ENCODE measurements at places on chromosomes 1 and 21.

GRCh38 chr1:37945743-37946702 lies 830 bp downstream of the INPP5B start:
- peak; percentile 91 for DNase-seq

DNA sequence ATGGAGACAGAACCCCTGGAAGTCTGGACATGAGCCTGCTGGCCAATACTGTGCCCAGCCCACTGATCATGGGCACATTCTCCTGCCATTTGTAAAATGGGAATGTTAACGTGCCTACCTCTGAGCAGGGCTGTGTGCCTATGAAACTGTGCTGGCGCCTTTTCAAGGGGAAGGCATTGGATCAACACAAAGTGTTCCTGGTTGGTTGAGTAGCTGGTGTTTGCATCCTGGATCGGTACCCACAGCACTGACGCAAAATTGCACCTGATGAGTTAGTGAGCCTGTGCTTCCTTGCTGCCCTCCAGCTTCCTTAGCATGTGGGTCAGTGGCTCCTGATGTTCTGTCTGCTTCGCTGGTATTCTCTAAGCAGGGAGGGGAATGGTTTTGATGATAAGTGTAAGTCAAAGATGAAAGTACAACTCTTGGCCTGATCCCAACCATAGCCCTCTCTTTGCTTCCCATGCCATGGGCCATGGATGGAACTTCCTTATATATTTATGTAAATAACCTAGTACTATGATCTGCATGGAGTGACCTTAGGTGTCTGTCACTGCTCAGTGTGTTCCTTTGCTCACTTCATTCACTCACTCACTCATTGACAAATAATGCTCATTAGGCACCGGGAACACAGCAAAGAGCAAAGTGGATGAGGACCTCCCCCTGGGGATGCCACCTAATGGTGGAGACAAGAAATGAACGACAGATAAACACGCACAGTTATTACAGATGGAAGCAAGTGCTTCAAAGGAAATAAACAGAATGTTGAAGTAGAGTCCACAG lies 22.7 kb downstream of the MAB21L3 start:
- no peak for DNase-seq

DNA sequence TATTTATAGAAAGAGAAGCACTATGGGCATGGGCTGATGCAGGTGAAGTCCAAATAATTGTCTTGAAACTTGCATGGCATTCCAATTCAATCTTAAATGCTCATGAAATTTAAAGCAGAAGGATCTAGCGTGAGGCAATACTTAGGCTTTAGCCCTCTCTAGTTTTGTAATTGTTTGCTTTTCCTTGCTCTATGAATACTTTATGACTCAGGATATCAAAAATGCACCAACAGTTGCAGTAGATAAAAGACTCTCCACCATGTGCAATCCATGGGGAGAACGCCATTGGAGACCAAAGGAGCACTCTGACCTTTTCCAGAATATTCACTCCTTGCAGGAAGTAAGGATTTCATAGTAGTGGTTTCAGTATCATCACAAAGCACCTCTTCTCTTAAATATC lies 436.4 kb downstream of the LRRIQ3 start:
- no peak for DNase-seq

DNA sequence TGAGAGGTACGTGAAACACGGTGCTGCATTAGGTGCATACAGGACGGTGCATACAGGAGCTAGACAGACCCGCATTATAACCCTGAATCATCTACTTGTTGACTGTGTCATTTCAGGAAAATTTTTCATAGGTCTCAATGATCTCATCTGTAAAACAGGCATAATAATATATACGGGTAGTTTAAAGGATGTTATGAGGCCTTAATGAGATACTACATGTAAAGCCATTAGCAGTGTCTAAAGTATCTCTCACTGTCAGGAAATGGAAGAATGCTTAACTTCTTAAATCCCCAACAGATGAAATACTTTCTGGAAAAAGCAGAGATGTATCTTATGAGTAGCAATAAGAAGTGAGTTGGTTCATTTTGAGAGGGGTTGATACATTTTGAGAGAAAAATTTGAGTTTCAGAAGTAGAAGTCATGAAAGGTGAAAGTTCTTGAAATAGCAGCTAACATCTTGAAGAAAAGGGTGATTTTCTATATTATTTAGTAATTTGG lies 669.6 kb downstream of the PTPRC start:
- no peak for DNase-seq

GRCh38 chr21:30408782-30409494 lies 13.1 kb downstream of the KRTAP13-1 start:
- DNase-seq, result peak; percentile 48

GRCh38 chr1:52825868-52826267 lies 16.7 kb upstream of the ZYG11A start:
- DNase-seq, result no peak

GRCh38 chr21:42785666-42786427 lies 93.5 kb downstream of the WDR4 start:
- DNase-seq, result no peak

DNA sequence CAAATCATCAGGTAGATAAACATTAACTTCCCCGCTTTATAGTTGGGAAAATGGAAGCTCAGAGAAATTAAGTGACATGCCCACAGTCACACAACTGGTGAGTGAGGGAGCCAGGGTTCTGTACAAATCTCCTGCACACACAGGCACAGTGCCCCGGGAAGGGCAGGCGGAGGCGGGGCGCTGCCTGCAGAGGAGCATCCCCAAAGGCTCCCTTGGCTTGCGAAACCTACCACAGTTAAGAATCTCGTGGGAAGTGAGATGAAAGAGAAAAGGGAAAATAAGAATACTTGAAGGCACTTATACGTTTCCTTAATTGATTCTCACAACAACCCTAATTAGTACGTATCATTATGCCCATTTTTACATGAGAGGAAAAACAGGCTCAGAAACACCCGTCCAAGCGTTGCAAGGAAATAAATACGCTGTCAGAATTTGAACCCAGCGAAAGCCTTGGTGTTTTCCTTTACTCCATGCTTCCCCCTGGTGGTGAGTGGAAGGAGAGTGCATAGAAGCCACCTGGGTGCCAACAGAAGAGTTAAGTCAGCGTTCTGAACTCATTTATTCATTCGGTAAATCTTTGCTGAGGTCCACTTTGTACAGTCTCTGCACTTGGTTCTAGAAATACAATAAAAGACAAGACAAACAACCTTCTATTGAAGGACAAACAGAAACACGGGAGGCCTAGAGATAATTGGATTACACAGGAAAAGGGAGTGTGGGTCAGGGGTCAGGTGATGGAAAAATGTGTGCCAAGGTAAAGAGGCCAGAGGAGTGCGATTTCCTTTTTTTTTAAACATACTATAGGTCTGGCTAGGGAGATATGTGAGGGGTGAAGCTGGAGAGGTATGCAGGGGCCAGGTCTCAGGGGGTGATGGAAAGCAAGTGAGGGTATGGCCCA lies 28.4 kb downstream of the ACP6 start:
- peak; percentile 49 for DNase-seq

- DNase-seq, result no peak
Measured at GRCh38 chr1:212118872-212119260, 83.3 kb downstream of the DTL start.

DNA sequence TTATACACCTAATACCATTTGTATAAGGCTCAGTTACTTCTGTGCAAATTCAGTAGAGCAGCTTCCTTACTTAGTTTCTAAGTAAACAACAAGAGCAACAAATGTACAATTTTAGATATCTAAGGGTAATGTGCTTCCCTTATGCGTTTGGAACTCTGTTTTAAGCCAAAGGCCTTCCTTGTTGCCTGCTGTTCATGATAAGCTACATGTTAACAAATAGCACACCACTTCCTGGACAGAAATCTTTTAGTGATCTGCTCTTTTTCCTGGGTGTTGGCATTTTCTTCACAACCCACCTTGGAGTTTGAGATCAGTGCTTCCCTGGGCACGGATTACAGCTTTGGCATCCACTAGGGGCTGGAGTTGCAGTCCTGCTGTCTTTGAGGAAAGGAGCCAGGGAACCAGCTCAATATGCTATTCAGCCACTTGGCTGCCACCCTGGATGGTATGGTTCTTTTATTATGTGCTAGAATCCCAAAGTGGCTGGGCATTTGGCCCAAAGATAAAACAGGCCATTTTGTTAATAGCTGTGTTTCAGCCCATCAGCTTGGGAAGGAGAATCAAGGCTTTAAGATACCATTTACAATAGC lies 55.6 kb upstream of the ADAR start:
- no peak for DNase-seq

- DNase-seq, result no peak
Measured at GRCh38 chr21:45410865-45411809, 6.2 kb downstream of the COL18A1 start.

DNA sequence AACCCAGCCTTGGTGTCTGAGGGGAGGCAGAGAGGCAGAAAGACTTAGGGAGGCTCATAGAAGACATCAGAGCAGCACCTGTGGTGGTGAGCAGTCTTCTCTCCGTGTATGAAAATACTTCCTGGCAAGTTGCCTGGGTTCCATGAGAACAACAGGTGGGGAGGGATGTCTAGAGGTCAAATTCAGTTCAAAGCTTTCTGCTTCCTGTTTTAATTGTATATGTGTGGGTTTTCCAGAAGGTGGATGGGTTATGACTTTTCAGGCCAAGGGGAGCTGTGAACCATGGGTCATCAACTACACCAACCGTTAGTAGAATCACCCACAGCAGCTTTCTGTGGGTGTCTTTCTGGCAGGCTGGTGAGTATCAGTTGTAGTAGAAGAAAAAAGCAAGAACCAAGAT lies 4.1 kb upstream of the FCRL2 start:
- no peak for DNase-seq

DNA sequence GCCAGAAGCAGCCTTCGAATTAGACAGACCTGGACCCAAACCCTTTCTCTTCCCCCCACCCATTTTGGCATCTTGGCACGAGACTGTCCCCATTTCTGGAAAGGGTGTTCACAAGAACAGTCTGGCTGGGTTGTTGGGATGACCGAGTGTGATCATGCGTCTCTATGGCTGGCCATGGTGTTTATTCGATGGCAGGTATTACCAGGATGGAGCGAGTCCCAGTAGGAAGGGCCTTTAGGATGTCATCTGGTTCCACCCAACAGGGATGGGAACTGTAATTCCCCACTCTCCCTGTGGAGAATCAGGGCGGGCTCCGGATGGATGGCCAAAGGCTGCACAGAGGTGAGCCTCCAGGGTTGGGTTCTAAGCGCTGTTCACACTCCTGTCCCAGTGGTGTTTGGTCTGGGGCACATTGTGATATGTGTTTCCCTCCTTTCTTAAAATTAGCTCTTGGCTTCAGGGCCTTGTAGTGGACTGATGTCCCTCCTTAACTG lies 33.4 kb upstream of the ATP5PO start:
- DNase-seq, result no peak

- no peak for DNase-seq
Measured at GRCh38 chr1:91244737-91245136, 159.9 kb downstream of the HFM1 start.

- DNase-seq, result no peak
Measured at GRCh38 chr1:61472876-61473275, 252.1 kb downstream of the TM2D1 start.

GRCh38 chr1:153509729-153510354 lies 25.9 kb downstream of the S100A6 start:
- DNase-seq, result peak; percentile 41

- no peak for DNase-seq
Measured at GRCh38 chr1:181015251-181015615, 7.4 kb downstream of the STX6 start.

GRCh38 chr1:21966247-21967000 lies 10.4 kb upstream of the CELA3B start:
- DNase-seq, result peak; percentile 71

- DNase-seq, result no peak
Measured at GRCh38 chr1:77434967-77435366, 153.1 kb downstream of the AK5 start.

- peak; percentile 85 for DNase-seq
Measured at GRCh38 chr21:28745131-28746016, 247.3 kb downstream of the LTN1 start.

DNA sequence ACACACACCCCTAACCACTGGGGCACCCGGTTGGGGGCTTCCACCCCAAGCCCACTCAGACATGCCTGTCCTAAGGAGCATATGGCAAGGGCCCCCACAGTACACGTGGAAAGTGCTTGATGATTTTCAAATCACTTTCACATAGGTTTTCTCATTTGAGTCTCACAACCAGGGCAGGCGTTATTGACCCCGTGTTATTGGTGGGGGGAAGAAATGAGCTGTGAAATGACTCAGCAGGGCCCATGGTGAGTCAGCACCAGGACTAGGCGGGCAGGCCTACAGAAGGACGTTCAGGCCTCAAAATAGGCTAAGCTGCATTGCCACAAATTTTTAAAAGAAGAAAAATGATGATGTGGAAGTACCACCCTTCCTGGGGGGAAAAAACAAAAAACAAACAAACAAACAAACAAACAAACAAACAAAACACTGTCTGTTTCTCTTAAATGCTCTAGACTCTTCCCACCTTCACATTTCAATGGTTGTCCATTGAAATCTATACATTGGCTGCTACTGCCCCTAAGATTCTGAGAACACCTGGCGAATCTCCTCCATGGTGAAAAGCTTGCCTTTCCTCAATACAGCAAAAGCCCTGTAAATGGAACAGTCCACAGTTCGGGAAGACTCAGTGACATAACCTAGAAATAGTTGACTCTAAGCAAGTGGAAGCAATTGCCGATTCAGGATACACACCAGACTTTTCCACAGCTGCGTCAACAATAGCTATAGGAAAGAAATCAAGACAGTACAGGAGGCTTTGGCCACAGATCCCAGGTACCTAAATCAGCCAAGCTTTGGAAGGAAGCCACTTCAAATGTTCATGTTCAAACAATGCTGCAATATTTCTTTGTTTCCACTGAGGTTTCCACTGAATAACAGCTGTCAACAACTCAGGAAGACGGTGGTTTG lies 234.7 kb downstream of the TOMM20 start:
- DNase-seq, result peak; percentile 95

GRCh38 chr1:50193002-50193401 lies 84.3 kb downstream of the ELAVL4 start:
- no peak for DNase-seq

GRCh38 chr1:18687273-18687672 lies 56.6 kb downstream of the PAX7 start:
- DNase-seq, result no peak

DNA sequence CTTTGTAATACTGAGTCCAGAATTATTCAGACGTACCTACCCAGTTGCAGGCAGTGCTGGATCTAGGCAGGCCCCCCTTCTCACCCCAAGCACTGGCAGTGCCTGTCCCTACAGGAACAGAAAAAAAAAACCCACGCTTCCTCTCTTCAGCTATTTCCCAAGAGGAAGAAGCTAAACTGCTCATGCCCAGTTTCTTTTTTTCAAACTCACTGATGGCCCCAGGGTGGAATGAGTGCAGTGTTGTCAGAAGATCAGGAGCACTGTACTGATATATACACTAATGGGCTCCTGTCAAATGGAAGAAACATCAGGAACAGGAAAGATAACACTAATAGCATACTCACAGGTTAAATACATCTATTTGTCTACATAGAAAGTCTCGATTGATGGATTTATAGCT lies 28.2 kb upstream of the DOCK7 start:
- DNase-seq, result no peak

GRCh38 chr1:55860798-55861519 lies 645.8 kb upstream of the USP24 start:
- peak; percentile 69 for DNase-seq

GRCh38 chr1:117821774-117822482 lies 107.5 kb downstream of the GDAP2 start:
- peak; percentile 95 for DNase-seq

GRCh38 chr1:205318231-205318991 lies 3.1 kb downstream of the NUAK2 start:
- DNase-seq, result no peak

Data from fibroblast of upper back skin (primary cell).